ENCODE measurements at places on chromosomes 7 and 10.

DNA sequence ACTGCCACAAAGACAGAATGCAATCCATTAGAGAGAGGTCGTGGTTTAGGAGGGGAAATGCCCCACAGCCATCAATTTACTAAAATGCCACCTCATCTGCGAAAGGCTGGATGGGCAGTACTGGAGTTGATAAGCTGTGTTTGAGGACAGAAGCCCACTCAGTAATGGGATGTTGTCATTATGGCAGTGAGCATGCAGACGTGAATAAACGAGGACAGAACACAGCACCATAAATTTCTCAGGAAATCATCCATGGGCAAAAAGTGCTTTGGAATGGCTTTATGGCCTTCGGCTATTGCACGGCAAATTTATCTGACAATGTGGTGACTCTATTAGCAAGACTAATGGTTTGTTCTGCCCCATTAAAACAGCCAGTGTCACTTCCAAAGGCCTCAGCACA is 15.9 kb upstream of the C10orf53 start:
- no peak for DNase-seq

GRCh38 chr10:91247360-91248111 is 27.1 kb downstream of the PCGF5 start:
- no peak for DNase-seq

- DNase-seq, result no peak
Measured at GRCh38 chr7:41696323-41696916, 6.5 kb downstream of the INHBA start.

DNA sequence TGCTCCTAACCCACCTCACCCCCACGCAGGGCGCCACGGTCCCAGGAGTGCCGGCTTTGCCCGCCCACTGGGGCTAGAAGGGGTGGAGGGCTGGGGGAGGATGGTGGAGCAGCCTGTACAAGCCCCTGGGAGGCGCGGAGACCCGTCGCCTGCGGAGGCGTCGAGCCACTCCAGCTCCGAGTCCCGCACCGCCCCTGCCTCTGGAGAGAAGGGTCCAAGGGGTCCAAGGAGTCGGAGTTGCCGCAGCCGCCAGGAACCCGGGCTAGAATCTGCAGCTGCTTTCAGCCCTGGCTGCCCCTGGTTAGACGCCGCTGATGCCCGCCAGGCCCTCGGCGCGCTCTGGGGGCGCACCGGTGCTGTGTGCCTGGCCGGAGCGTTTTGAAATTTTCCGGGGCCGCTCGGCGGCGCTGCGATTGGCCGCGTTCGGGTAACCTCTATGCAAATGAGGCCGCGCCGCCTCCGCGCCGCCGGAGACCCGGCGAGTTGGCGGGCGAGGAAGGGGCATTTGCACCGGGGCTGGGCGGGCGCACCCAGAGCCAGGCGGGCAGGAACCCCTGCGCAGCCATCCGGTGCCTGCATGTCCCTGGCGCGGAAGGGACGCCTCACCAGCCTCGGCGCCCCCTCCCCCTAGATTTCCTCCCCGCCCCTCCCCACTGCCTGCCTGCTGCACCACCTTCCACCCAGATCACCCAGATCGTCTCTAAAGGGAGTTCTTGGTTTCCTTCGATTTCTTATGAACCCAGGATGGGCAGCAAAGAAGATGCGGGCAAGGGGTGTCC is at the start of gene HMX2:
TSS of gene HMX2 (plus strand) at position 502 of the 779 bp plus-strand sequence. CDS start at position 745, 243 bp downstream.
- no peak for DNase-seq

- DNase-seq, result no peak
Measured at GRCh38 chr10:122257041-122257440, 14.1 kb upstream of the BTBD16 start.

- DNase-seq, result no peak
Measured at GRCh38 chr7:85226361-85227085, 39.7 kb upstream of the SEMA3D start.

- DNase-seq, result peak; percentile 3
Measured at GRCh38 chr7:29146057-29146706, at the start of gene CPVL. TSS of gene CPVL (minus strand) at chr7:29146537. CDS start at chr7:29121061, 25,476 bp downstream.

GRCh38 chr7:50268223-50268622 is 36.3 kb upstream of the IKZF1 start:
- no peak for DNase-seq

DNA sequence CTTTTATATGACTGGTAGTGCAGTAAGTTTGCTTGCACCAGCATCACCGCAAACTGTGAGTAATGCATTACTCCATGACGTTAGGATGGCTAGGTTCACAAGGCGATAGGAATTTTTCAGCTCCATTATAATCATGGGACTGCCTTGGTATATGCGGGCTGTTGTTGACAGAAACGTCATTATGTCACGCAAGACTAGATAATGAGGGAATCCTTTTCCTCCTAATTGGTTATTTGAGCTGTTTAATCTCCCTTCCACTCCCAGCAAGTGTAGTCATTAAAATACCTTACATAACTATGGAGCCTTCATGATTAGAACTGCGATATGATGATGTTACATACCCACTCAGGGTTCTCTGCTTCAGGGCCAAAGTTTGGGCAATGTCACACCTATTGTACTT is 17.3 kb downstream of the KLLN start:
- DNase-seq, result no peak

GRCh38 chr10:114026189-114027040 is 17.3 kb upstream of the ADRB1 start:
- no peak for DNase-seq

DNA sequence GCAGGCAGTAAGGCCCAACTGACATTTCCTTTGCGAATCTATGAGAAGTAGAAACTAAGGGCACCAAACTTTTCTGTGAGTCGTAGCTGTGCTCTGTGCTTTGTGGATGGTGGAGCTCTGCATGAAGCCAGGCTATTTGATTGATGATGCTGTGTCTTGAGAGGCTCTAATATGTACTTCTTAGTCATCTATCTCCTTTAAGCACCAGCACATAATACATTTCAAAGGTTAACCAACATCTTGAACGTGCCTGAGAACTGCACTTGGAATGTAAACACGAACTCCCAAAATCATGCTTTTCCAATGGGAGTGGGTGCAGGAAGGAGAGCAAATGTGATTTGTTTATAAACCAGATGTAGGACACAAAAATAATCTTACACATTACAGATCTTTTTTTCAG is 411.6 kb downstream of the PARD3 start:
- DNase-seq, result no peak

GRCh38 chr10:78650122-78650521 is 418.6 kb upstream of the ZMIZ1 start:
- no peak for DNase-seq

GRCh38 chr7:75887669-75888369 is 9.0 kb downstream of the RHBDD2 start:
- DNase-seq, result no peak

DNA sequence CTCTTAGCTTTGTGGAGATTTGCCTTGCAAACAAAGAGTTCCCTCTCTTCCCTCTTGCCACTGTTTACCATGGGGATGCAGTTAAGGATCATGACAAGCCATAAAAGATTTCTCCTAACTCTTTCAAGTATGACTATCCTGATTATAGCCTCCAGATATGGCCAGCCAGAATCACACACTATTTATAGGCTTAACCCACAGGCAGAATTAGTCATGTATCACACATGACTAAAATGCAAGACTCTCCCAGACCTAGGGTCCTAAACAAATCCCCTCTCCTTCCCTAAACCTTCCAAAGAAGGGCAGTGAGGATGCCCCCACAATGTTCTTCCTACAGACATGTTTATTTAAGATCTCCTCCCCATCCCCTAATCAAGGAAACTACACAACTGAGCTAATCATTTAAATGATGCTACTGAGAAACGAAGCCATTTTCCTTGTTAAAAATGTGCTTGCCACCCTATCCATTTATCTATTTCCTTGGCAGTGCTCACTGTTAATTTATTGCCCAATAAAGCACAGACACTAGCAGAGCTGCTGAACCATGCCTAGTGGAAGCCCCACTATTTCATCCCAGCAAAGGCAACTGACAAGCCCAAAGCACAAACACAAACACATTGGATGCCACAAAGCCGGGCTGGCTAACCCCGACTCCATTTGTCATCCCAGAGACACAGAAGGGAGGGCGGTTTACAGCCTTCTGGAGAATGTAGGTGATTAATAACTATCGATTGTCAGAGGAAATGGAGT is 363.4 kb downstream of the KCNMA1 start:
- DNase-seq, result no peak

DNA sequence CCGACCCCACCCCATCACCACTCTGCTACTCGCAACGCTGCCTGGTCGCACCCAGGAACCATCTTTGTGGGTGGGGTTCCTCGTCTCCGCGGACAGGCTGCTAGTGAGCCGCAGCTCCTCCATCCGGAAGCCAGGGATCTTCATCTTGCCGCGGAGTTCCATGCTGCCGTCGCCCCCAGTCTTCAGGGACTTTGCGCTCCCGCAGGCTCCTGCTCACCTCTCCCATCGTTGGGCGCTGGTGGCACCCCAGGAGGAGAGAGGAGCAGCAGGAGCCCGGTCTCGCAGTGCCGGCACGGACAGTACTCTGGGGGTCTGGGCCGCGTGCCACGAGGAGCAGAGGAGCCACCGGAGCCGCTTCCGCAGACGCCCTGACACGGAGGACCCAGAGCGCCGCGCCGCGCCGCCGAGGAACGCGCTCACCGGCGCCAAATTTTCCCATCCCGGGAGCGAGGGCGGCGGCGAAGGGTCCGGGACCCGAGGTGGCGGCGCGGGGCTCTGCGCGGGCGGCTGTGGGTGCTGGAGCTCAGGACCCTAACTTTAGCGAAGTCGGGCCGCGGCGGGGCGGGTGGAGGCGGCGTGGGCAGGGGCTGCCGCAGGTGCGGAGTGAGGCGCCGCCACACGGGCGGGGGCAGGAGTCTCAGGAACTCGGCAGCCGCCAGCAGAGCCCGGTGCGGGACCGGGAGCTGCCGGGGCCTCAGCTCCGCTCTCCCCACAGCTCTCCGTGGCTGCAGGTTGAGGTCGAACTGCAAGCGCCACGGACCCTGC is 750.1 kb upstream of the SORCS1 start:
- DNase-seq, result no peak

DNA sequence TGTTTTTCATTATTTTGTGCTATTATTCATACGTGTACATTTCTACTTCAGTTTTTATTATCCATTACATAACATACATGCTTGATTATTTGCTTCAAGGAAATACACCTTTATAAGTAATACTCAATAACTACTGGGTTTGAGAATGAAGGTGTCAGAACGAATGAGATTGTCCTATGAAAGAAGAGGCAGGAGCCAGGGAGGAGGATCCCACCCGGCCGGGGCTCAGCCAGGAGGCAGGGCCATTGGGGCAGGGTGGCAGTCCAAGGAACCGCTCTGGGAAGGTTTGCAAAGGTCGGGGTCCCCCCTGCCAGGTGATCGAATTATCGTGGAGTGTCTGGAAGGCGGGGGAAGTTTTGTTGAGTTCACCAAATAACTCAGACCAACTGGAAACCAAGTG is 9.1 kb downstream of the TRIM56 start:
- DNase-seq, result no peak

GRCh38 chr7:1998146-1998545 is 234.6 kb downstream of the MAD1L1 start:
- DNase-seq, result no peak

Data from stimulated activated CD8-positive, alpha-beta memory T cell treated with anti-CD3 and anti-CD28 coated beads, Interleukin-15, amount 100 ng/mL, for 48 hours (primary cell).